ENCODE measurements at places on chromosomes 7 and 10. TPM values are rescaled to one million over a fixed set of nuclear protein-coding genes. Genes with fewer than 3 reads are reported as not detected.

DNA sequence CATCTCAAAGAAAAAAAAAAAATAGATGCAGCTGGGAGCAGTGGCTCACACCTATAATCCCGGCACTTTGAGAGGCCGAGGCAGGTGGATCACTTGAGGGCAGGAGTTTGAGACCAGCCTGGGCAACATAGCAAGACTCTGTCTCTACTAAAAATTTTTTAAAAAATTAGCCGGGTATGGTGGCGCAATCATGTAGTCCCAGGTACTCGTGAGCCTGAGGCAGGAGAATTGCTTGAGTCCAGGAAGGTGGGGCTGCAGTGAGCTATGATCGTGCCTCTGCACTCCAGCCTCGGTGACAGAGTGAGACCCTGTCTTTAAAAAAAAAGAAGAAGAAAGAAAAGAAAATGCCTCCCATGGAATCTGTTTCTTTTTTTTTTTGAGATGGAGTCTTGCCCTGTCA lies 31.9 kb downstream of the GTF2IRD1 start:
- no peak overlapping the region for H3K27ac ChIP-seq
- H3K4me3 ChIP-seq: no peak overlapping the region
- peaks cover 33% of the 10 kb centered on the region for H3K4me1 ChIP-seq
- DNase-seq: no peak
- H3K36me3 ChIP-seq: no peaks in the 10 kb centered on the region
- no peaks in the 10 kb centered on the region for H3K27me3 ChIP-seq

DNA sequence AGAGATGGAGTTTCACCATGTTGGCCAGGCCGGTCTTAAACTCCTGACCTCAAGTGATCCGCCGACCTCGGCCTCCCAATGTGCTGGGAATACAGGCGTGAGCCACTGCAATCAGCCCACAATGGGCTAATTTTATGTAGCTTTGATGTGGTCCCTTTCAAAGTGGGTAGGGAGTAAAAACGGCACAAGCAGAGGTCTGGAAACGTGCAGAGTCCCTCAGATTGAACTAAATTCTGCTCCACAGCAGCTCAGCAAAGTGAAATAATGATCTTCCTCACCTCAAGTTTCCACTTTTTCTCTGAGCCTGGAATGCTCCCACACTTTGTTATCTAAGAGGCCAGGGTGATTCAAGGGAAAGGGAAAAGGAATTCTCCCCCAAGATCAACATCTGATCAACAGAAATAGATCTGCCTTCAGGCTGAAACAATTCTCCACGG lies 6.1 kb downstream of the CCDC3 start:
- peaks cover 4% of the 10 kb centered on the region for H3K4me1 ChIP-seq
- no peak for DNase-seq
- H3K36me3 ChIP-seq: no peaks in the 10 kb centered on the region
- H3K27me3 ChIP-seq: no peaks in the 10 kb centered on the region
- H3K4me3 ChIP-seq: no peak overlapping the region
- no peak overlapping the region for H3K27ac ChIP-seq

GRCh38 chr7:93579431-93579830 lies 4.9 kb upstream of the CALCR start:
- H3K27me3 ChIP-seq: no peaks in the 10 kb centered on the region
- no peaks in the 10 kb centered on the region for H3K4me1 ChIP-seq
- H3K36me3 ChIP-seq: no peaks in the 10 kb centered on the region
- DNase-seq: no peak
- no peak overlapping the region for H3K27ac ChIP-seq

PTF1A gene
- total RNA-seq: not detected

GRCh38 chr10:109721453-109722064 lies 201.8 kb downstream of the XPNPEP1 start:
- H3K36me3 ChIP-seq: no peaks in the 10 kb centered on the region
- H3K4me1 ChIP-seq: no peaks in the 10 kb centered on the region
- no peak for DNase-seq
- H3K27ac ChIP-seq: no peak overlapping the region
- no peaks in the 10 kb centered on the region for H3K27me3 ChIP-seq

DNA sequence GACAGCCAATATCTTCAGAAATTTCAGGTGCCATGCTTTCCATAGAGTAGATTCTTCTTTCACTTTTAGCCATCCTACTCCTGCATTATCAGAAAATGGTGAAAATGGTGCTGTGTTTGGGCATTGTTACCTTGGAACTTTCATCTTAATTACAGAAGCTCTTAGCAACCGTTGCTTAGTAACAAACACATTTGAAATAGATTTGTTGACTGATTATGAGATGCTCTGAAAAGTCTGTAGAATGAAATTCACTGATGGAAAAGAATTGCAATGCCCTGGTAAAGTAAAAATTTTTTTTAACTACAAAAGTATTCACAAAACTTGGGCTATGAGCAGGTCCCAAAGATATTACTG lies 249.3 kb upstream of the NEBL start:
- H3K36me3 ChIP-seq: no peaks in the 10 kb centered on the region
- no peaks in the 10 kb centered on the region for H3K27me3 ChIP-seq
- no peak for DNase-seq
- no peak overlapping the region for H3K27ac ChIP-seq

DYDC1 gene
- total RNA-seq: not detected

- H3K4me1 ChIP-seq: no peaks in the 10 kb centered on the region
- H3K27me3 ChIP-seq: no peaks in the 10 kb centered on the region
- no peaks in the 10 kb centered on the region for H3K36me3 ChIP-seq
- no peak overlapping the region for H3K4me3 ChIP-seq
Observed at GRCh38 chr7:149385195-149385950, 75.5 kb downstream of the ZNF777 start.

- no peak overlapping the region for H3K4me3 ChIP-seq
- DNase-seq: no peak
- H3K4me1 ChIP-seq: no peaks in the 10 kb centered on the region
- no peak overlapping the region for H3K27ac ChIP-seq
- H3K36me3 ChIP-seq: no peaks in the 10 kb centered on the region
- no peaks in the 10 kb centered on the region for H3K27me3 ChIP-seq
Observed at GRCh38 chr10:101578192-101578591, 9.9 kb downstream of the POLL start.

SYPL1 gene
- total RNA-seq: 76.9 TPM

DNA sequence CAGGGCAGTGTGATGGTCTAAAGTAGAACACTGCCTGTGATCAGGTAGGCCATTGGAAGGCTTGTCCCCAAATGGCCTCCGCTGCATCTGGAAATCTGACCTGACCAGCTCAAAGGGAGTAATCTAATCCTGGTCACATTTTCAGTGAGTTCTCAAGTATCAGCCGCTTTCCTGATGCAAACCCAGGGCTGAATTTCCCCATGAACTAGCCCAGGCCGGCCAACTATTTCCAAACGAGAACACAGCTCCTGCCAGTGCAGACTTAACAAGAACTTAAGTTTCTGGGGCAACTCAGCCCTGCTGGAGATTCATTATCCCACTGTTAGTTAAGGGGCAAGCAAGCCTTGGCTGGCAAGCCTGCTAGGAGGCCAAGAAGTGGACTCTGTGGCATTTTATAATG lies 59.6 kb upstream of the FAM180A start:
- no peaks in the 10 kb centered on the region for H3K36me3 ChIP-seq
- peaks cover 6% of the 10 kb centered on the region for H3K4me1 ChIP-seq
- peak overlapping the region; percentile 72 for H3K27ac ChIP-seq
- DNase-seq: no peak
- H3K27me3 ChIP-seq: no peaks in the 10 kb centered on the region

- no peaks in the 10 kb centered on the region for H3K27me3 ChIP-seq
- H3K27ac ChIP-seq: no peak overlapping the region
- no peaks in the 10 kb centered on the region for H3K4me1 ChIP-seq
- H3K36me3 ChIP-seq: no peaks in the 10 kb centered on the region
- no peak overlapping the region for H3K4me3 ChIP-seq
- DNase-seq: no peak
Observed at GRCh38 chr7:40324914-40325313, 190.1 kb downstream of the SUGCT start.

HOXA11 gene
- 9.8 TPM for total RNA-seq

GRCh38 chr7:150942001-150942590 lies 36.0 kb downstream of the KCNH2 start:
- H3K4me1 ChIP-seq: peaks cover 10% of the 10 kb centered on the region
- H3K27ac ChIP-seq: no peak overlapping the region
- no peak overlapping the region for H3K4me3 ChIP-seq
- H3K36me3 ChIP-seq: no peaks in the 10 kb centered on the region
- DNase-seq: no peak

GRCh38 chr7:80247144-80247543 lies 112.5 kb downstream of the GNAI1 start:
- H3K36me3 ChIP-seq: no peaks in the 10 kb centered on the region
- DNase-seq: no peak
- H3K27ac ChIP-seq: no peak overlapping the region
- H3K4me3 ChIP-seq: no peak overlapping the region
- no peaks in the 10 kb centered on the region for H3K27me3 ChIP-seq
- no peaks in the 10 kb centered on the region for H3K4me1 ChIP-seq
